NCI-H2107 (cell line): ENCODE measurements at places on chromosomes 2 and 18.

GRCh38 chr2:216416571-216417307, 4.5 kb downstream of the SMARCAL1 start:
- no peak for DNase-seq

GRCh38 chr18:568731-569130, 11.4 kb upstream of the CETN1 start:
- no peak for DNase-seq

GRCh38 chr18:26821181-26821580, 44.3 kb downstream of the AQP4 start:
- DNase-seq = no peak

GRCh38 chr18:76619621-76620315, 124.7 kb upstream of the ZNF516 start:
- peak; percentile 67 for DNase-seq

DNA sequence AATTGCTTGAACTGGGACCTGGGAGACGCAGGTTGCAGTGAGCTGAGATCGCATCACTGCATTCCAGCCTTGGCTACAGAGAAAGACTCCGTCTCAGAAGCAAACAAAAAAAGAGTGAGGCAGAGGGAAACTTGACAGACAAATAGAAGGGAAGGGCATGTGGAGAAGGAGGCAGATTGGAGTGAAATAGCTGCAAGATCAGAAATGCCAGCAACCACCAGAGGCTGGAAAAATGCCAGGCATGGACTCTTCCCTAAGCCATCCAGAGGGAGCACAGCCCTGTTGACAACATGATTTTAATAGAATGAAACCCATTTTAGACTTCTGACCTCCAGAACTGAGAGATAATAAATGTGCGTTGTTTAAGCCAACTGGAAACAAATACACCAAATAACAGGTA, 447.2 kb upstream of the SPHKAP start:
- no peak for DNase-seq

- DNase-seq = no peak
These were observed 280.9 kb downstream of the HRH4 start for GRCh38 chr18:24741321-24741720.

DNA sequence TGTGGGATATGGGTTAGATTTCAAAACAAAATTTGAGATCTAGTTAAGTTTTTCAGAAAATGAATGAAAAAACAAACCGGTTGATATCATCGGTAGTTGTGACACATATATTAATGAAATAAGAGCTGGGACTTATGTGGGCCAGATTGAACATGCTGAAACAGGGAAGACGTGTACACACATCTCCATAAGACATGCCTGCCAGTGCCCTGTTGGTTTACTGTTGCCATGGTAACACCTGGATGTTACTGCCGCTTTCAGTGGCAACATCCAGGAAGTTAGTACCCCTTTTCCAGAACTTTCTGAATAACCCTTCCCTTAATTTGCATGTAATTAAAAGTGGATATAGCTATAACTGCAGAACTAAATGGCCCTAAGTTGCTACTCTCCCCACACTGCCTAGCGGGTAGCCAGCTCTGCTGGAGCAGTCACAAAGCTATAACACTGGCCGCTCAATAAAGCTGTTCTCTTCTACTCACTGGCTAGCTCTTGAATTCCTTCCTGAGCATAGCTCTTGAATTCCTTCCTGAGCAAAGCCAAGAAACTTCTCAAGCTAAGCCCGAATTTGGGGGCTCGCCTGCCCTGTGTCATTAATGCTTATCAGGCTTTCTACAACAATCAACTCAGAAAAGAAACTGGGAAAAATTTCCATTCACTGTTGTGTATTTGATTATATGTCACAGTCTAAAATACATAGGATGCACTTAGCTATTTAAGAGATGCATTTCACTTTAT, 776.3 kb upstream of the CDH7 start:
- no peak for DNase-seq

GRCh38 chr2:68127358-68128242, 30.1 kb upstream of the PNO1 start:
- DNase-seq = no peak

- DNase-seq = no peak
These were observed 8.3 kb downstream of the SULT6B1 start for GRCh38 chr2:37180006-37180639.

- no peak for DNase-seq
These were observed 2.0 kb downstream of the KCMF1 start for GRCh38 chr2:84972932-84973331.

- DNase-seq = no peak
These were observed 1.4 kb downstream of the RBKS start for GRCh38 chr2:27888790-27889189.

DNA sequence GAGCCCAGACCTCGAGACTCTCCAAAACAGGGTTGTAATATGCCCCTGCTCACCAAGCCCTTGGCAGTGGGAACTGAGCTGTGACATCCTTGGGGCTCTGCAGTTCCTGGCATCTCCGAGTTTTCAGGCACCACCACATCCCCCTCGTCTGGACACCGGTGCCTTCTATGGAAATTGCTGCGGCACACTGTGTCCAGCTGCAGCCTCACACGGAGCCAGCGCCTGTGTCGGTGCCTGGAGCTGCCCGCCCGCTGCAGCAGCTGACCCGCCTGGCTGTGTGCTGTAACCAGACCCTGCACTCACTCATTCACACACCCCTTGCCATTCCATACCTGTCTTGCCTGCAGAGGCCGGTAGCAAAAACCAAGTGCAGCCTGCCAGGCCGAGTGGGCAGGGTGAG, 11.8 kb downstream of the IWS1 start:
- DNase-seq = no peak

DNA sequence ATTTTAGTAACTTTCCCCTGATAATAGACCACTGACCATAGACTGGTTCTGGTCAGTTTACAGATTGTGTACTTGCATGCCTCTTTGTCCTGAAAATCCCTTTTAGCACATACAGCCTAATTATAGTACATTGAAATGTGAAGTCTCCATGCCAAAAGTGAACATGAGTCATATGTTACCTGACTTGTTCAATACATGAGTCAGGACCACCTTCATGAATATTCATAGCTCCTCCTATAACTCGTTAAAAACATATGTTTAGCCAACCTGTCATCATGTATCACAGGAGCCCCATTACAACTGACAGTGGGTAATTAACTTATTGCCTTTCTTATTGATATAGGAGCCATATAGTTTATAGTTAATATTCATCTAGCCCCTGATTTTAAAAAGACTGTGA, 78.6 kb downstream of the SH3YL1 start:
- DNase-seq = no peak

DNA sequence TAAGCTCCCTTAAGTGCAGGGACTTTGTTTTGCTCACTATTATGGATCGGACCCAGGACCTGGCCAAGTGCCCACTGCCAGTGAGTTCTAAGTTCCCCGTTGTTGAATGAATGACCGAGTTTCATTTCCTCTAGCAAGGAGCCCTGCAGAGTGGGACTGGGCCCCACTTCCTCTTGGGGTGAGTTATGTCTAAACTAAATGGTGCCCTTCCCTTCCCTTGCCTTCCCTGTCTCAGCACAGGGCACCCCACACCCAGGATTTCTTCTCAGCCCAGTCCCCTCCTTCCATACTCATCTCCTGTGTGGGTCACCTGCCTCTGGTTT, 195.3 kb upstream of the HS6ST1 start:
- no peak for DNase-seq

- no peak for DNase-seq
These were observed 5.8 kb upstream of the MARCHF7 start for GRCh38 chr2:159706385-159706980.

GRCh38 chr2:219752726-219753125, 125.3 kb downstream of the SLC4A3 start:
- no peak for DNase-seq

GRCh38 chr2:50620783-50621182, 411.1 kb downstream of the NRXN1 start:
- no peak for DNase-seq

GRCh38 chr18:3840766-3841165, 390.8 kb downstream of the TGIF1 start:
- no peak for DNase-seq

DNA sequence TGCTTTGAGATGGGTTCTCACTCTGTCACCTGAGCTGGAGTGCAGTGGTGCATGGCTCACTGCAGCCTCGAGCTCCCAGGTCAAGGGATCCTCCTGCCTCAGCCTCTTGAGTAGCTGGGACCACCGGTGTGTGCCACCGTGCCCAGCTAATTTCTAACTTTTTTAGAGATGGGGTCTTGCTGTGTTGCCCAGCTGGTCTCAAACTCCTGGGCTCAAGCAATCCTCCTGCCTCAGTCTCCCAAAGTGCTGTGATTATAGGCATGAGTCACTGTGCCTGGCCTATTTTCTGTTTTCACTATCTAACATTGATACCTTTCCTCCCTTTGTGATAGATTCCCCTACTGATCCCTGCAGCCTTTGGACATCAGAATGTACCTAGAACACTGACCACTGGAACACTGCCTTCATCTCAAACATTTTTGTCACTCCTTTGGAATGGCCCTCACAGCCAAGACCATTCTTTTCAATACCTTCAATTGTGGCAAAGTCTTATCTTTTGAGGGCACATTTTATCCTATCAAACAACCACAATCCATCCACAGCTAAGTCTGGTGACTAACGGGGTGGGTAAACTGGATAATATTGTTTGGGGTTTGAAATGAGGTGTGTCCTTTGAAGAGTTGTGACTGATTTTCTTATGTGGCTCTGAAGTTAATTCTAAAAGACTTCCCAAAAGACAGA, 43.7 kb downstream of the EPAS1 start:
- no peak for DNase-seq

- no peak for DNase-seq
These were observed 24.9 kb downstream of the CIDEA start for GRCh38 chr18:12278741-12279682.

DNA sequence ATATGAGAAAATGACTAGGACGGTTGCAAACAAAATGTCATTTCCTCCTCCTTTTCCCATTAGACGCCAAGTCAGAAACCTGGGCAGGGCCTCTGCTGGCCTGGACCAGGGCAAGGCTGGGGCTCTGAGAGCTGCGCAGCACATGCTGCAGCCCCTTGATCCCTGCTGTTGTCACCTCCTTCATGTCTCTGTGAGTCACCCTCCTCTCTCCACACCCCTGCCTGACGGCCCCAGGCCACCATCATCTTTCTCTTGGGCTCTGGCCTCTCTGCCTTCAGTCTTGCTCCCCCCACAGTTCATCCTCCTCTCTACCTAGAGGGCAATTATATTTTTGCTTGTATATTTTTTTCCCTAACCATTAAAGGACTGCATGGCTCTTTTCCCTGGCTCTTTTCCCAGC, 10.0 kb downstream of the FLACC1 start:
- no peak for DNase-seq

GRCh38 chr2:176769021-176769420, 443.6 kb upstream of the HNRNPA3 start:
- DNase-seq = no peak

DNA sequence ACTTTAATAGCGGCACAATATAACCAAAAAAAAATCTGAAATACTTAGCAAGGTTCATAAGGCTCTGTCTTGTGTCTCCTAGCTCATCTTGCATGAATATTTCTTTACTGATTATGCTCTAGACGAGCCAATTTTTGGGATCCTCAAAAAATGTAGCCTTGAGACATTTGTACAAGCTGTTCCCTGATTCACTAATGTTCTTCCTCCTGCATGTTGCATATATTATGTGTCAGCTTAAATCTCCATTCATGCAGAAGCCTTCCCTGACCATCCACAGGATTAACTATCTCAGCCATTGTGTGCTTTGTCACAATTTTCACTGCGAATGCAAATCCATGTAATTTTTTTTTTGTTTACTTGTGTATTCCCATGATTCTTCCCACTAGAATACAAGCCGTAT, 594.0 kb upstream of the VRK2 start:
- no peak for DNase-seq

GRCh38 chr2:179467111-179467510, 202.5 kb upstream of the SESTD1 start:
- no peak for DNase-seq

DNA sequence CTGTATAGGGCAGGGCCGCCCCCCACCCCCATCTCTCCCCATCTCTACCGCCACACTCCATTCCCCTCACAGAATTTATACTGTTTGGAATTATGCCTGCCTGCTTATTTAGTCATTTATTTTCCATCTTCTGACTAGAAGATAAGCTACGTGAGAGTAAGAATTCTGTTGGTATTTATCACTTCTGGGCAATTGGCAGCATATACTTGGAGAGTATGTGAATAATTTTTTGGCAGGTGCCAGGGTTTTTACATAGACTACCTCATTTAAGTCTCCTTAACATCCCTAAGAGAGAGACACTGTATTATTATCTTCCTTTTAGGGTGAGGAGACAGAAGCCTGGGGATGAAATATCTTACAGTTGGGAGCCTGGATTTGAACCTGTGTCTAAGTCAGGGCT, 45.0 kb downstream of the SLC4A1AP start:
- DNase-seq = no peak

- DNase-seq = no peak
These were observed 16.5 kb downstream of the SUMO1 start for GRCh38 chr2:202221873-202222272.

DNA sequence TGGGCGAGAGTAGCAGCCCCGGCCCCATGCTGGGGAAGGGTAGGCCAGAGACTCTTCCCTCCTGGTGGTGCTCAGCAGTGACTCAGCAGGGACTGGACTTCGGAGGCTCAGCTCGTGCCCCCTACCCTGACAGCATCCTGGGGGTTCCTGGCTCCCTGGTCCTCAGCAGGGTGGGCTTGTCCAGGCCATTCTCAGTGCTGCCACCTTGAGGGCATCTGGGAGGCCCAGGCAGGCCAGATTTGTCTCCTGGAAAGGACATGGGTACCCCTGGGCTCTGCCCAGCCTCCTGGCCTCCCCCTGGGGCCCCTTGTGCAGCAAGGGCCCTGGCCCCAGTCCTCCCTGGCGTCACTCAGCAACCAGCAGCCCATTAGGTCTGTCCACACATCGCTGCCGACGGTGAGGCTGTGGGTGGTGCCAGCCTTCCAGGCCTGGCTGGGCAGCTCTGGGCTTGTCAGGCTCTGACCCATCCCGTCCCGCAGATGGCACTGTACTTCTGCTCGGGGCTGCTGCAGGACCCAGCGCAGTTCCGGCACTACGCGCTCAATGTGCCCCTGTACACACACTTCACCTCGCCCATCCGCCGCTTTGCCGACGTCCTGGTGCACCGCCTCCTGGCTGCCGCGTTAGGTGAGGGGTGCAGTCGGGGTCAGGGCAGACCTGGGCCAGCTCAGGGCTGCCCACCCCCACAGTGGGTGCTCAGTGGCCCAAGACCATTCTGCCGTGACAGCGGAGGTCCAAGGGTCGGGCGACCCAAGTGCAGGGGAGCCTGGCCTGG, 45.0 kb upstream of the ALPP start:
- DNase-seq = no peak

GRCh38 chr18:634551-635045, 22.9 kb upstream of the TYMS start:
- no peak for DNase-seq

DNA sequence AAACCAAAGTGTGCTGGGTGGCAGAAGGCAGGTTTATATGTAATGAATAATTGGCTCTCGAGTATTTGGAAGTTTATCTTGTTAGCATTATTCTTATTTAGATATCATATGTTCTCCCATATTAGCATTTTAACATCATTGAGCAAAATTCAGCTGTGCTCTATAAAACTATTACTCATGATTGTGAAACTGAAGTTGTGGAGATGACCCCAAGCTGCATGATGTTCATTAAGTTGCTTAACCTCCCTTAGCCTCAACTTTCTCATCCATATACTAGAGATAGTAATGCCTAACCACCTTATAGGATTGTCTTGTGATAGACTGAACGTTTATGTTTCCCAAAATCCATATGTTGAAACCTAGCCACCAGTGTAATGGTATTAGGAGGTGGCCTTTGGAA, 346.3 kb downstream of the SATB2 start:
- no peak for DNase-seq

GRCh38 chr2:43513796-43514195, 82.0 kb downstream of the THADA start:
- DNase-seq = no peak
